ENCODE measurements at places on chromosomes 4 and X. TPM values are rescaled to one million over a fixed set of nuclear protein-coding genes. Genes with fewer than 3 reads are reported as not detected.

The FATE1 gene
- not detected for total RNA-seq

The ZDHHC15 gene
- not detected for total RNA-seq

- DNase-seq, result no peak
Observed at GRCh38 chr4:64248186-64248585, 161.1 kb downstream of the TECRL start.

DNA sequence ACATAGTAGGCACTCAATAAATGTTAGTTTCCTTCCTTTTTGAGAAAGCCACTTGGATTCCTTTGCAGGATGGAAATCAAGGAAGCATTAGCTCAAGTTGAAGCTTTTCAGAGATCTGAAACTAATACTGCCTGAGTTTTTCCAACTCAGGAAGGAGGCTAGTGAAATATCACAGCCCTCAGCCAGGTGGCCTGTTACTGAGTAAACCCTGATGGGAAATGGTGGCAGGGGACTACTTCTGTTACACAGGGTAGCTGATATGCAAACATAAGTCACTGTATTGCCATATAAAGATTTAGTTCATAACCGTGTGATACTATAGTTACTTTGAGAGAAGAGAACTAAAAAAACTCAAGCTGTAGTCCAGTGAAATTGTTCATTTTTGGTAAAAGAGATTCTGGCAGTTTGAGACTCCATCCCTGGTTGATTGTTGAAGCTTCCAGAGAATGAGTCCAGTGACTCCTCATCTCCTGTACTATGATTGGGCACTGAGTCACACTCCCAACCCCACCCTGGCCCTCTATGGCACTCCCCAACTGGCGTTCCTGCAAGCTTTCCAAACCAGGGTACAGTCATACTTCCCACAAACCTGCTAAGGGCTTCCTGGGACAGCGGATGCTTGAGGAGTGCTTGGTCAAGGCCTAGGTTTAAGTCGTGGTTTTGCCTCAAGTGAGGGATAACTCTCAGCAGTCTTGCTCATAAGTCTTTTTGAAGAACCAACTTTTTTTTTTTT lies 81.8 kb downstream of the MID1IP1 start:
- DNase-seq, result peak; percentile 93

Measured in foreskin keratinocyte (primary cell).